ENCODE measurements at places on chromosomes 3 and 15.

DNA sequence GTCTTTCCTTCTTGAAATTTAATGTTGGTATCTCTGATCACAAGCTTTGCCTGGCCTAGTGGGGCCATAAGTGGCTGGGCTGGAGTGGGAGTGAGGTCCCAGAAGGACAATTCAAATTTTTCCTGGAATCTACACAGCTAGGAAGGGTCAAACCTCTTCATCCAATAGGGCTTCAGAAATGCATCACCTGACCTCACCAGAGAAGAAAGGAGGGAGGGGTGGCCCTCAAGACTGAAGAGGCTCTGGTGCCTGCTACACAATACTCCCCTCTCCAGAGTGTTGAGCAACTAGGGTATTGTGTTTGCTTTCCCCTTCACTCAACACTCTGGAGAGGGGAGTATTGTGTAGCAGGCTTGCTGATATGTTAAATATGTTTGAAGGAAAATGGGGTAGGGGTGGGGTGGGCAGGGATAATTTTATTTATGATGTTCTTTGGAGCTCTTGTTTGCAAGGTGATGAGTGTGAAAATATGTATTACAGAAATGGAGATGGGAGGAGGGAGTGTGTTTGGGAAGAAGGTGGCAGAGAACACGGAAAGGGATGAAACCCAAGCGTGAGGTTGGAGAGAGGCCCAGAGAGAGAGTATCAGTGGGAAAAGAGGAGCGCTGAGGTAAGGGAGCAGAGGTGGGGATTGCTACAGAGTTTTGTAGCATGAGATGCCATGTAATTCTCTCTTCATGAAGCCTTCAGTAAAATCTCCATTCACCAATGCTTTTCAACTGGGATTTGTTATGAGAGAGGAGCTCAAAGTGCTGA lies 5.7 kb upstream of the KLHL24 start:
- DNase-seq: no peak

DNA sequence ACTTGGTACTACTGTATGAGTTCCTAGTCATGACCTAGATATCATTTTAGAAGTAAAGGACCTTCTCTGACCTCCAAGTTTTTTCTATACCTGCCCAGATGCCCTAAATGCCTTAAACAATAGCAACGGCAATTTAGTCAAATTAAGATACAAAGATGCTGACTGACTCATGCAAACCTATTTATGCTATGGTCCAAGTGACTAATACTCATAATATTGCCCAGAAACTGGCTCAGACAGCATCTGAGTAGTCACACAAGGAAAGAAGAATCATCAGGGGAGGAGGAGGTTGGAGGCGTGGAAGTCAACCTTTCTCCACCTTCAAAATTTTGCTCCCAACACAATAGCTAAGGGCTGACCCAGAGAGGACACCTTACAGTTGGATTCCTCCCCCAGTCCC lies 6.8 kb downstream of the FYCO1 start:
- no peak for DNase-seq

GRCh38 chr15:86159468-86159867 lies 79.8 kb downstream of the AGBL1 start:
- no peak for DNase-seq

- DNase-seq: no peak
Observed at GRCh38 chr15:39944726-39945125, 10.8 kb downstream of the EIF2AK4 start.

GRCh38 chr3:16151109-16151508 lies 23.4 kb upstream of the GALNT15 start:
- DNase-seq: no peak

- no peak for DNase-seq
Observed at GRCh38 chr3:120688121-120688520, 6.1 kb upstream of the HGD start.

Data from NCI-H2081 treated with DMSO at 0.1 percent for 48 hours (cell line).